WTC11 (cell line): ENCODE measurements at places on chromosomes 13 and 19. TPM values are rescaled to one million over a fixed set of nuclear protein-coding genes. Genes with fewer than 3 reads are reported as not detected.

The CPT1C gene
- total RNA-seq, result 74.6 to 89.5 TPM (median 85.4 TPM) in 3 replicates

DNA sequence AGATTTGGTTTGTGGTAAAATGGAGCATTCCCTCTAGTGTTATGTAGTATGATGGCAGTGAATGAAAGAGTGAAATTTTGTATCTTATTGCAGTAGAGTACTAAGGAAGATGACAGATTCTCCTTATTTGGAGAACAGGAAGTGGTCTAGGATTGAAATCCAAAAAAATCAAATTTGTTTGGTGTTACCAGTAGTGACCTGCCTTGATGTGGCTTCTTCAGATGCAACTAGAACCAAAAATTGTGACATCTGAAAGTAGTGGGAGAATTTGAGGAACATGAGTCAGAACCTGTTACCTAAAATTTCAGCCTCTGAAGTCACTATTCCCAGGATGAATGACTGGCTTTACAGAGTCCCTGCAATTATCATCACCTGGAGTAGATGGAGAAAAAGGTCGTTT lies 165.9 kb downstream of the KLF5 start:
- DNase-seq, result no peak

DNA sequence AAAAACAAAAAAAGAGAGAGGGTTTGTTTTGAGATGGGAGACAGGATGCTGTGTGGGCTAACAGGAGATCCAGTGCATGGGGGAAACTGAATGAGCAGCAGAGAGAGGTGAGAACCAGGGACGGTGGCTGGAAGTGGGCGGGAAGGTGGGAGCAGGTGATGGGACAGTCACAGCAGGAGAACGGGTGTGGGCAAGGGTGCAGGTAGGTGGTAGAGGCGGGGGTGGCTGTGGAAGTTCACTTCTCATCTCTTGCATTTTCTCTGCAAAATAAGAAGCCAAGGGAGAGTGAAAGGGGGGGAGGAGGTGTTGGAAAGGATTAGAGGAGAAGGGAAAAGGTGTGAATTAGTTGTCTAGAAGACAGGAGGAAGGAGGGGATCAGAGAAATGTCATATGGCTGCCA lies 21.9 kb downstream of the FBXO17 start:
- no peak for DNase-seq

GRCh38 chr13:76703621-76704288 lies 182.4 kb downstream of the KCTD12 start:
- DNase-seq, result no peak

GRCh38 chr13:80149736-80150135 lies 191.2 kb downstream of the SPRY2 start:
- DNase-seq, result no peak

GRCh38 chr19:21566073-21566472 lies 60.7 kb downstream of the ZNF429 start:
- DNase-seq, result no peak

The FCGBP gene
- total RNA-seq, result 2.8 to 4.4 TPM (median 3.5 TPM) in 3 replicates

- DNase-seq, result no peak
These were observed 59.3 kb upstream of the ABCC4 start for GRCh38 chr13:95360464-95361097.
